ENCODE measurements at places on chromosomes 7 and 10.

DNA sequence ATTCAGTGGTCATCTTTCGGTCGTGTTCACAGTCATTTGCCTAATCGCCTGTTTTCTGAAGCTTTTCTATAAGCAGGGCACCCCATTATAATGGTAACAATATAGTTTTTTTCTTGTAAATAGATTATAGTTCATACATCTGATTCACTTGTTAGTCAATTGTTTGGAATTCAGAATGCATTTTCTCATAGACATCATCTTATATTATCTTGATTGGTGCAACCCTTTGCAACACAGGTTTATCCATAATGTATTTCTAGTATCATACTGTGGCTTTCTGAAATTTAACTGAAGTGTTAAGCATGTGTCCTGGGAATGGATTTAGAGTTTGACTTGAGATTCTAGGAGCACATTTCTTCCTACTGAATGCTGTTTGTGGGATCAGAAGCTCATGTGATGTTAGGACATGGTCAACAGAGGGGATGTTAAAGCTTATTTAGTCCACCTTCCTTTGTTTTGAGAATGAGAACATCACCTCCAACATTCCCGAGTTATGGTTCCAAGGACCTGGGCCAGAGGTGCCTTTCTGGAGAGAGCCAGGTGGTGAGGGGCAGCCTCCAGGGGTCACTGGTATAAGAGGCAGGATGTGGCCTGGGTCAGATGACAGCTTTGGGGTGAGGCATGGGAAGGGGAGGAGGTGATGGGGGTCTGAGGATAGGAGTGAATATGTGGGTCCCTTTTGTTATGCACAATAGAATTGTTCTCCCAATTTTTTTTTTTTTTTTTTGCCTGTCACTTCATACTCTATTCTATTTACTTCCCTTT is 415.6 kb downstream of the EXOC4 start:
- DNase-seq = no peak

- no peak for DNase-seq
These were observed 27.2 kb upstream of the ZNF273 start for GRCh38 chr7:64875658-64876406.

DNA sequence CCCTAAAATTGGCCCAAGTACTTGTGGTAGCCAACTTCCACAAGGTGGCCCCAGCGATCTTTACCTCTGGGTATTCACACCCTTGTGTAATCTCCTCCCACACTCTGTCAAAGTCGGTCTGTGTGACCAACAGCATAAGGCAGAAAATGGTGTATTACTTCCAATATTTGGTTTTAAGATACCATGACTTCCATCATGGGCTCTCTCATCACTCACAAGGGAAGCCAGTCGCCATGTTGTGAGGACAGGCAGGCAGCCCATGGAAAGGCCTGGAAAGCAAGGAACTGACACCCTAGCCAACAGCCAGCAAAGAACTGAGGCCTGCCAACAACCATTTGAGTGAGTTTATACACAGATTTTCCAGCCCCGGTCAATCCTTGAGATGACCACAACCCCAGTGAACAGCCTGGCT is 91.0 kb upstream of the KMT2E start:
- DNase-seq = peak; percentile 31

- no peak for DNase-seq
These were observed 94.8 kb downstream of the CHN2 start for GRCh38 chr7:29289156-29290021.

DNA sequence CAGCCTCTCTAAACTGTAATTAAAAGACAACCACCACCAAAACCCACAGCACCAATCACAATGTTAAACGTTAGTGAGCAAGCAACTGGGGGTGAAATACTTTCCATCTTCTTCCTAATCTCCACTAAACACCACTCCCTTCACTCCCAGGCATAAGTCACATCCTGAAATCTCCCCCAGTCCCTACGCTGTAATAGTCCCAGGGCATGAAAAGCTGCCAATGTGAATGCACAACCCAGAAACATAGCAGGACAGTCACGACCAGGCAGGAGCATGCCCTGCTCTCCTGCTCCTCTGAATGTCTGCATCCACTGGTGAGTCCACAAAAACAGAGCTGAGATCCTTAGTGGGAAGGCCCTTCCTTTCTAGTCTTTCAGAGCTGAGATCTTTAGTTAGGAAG is 288.9 kb downstream of the PARD3 start:
- no peak for DNase-seq

- DNase-seq = no peak
These were observed 218 bp downstream of the GDI2 start for GRCh38 chr10:5813091-5813340.

GRCh38 chr7:122626785-122627184 is 72.1 kb downstream of the RNF133 start:
- DNase-seq = no peak

- no peak for DNase-seq
These were observed 33.8 kb upstream of the HABP2 start for GRCh38 chr10:113518816-113519591.

DNA sequence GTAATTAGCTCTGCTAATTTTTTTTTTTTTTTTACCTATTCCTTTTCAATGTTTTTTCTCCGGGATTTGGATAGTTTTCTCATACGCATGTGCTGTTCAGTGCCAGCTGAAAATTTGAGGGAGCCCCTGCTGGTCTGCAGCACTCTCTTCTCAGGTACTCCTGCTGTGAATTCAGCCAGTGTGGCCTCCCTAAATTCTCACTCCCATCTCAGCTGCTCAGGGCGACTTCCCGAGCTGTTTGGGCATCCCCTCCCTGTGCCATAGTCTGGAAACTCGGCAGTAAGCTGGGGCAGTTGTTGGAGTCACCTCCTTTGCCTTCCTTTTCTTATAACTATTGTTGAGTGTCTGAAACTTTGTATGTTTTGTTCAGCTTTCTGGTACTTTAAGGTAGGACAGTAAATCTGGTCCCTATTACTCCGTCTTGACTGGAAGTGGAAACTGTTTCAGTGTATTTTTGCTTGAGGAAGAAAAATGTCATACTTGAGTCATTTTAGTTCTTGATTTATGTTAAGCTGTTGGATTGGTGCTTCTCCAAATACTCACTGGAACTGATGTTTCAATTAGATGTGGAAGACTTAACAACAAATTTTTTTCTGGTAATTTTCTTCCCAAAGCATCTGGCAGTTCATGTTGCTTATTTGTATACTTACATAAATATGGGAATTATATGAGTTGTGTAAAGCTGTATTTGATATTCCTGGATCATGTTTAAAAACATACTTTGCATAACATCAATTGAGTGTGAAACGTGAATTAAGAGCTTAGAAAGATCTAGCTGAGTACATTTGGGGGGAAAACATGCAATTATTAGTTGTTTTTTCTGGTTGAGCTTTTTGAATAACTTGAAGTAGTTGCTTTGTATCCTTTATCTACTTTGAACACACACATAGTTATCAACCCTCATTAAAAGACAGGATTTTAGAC is 33.7 kb downstream of the MINPP1 start:
- no peak for DNase-seq

GRCh38 chr7:87116315-87116714 is 35.9 kb upstream of the DMTF1 start:
- no peak for DNase-seq

GRCh38 chr7:139737221-139738100 is 40.3 kb downstream of the HIPK2 start:
- no peak for DNase-seq

DNA sequence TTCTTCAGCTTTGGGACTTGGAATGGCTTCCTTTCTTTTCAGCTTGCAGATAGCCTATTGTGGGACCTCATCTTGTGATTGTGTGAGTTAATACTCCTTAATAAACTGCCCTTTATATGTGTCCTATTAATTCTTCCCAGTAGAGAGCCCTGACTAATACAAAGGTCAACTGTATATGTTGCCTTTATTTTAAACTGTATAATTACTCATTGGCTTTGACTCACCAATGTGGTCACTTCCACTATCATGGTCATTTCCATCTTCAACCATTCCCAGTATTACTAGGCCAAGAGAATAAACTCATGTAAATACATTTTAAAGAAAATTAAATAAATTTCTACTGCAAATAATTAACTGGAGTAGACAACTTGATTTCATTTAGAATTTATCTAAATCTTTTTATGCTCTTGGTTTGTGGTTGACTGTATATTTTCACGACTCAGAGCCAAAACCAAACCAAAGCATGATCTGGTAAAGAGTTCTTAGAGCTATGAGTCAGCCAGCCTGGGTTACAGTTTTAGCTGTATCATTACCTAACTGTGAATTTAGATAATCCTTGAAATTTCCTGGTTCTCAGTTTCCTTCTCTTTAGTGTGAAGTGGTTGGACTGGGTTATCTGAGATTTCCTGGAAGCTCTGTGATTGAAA is 188.4 kb downstream of the PPP1R3A start:
- DNase-seq = no peak

DNA sequence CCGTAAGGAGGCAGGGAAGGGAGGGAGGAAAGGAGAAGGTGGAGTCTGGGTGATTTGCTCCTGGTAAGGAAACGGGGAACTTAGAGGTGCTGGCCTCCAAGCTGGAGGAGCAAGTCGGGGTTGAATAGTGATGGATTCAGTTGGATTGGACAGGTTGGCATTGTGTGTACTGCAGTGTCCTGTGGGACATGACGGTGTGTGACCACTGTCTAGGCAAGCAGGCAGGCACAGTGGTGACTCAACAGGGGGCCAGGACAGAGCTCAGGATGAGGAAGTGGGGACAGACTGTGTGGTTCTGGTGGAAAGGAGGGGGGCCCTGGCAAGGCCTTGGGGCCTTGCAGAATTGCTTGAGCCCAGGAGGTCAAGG is 48.8 kb downstream of the COL26A1 start:
- DNase-seq = no peak

DNA sequence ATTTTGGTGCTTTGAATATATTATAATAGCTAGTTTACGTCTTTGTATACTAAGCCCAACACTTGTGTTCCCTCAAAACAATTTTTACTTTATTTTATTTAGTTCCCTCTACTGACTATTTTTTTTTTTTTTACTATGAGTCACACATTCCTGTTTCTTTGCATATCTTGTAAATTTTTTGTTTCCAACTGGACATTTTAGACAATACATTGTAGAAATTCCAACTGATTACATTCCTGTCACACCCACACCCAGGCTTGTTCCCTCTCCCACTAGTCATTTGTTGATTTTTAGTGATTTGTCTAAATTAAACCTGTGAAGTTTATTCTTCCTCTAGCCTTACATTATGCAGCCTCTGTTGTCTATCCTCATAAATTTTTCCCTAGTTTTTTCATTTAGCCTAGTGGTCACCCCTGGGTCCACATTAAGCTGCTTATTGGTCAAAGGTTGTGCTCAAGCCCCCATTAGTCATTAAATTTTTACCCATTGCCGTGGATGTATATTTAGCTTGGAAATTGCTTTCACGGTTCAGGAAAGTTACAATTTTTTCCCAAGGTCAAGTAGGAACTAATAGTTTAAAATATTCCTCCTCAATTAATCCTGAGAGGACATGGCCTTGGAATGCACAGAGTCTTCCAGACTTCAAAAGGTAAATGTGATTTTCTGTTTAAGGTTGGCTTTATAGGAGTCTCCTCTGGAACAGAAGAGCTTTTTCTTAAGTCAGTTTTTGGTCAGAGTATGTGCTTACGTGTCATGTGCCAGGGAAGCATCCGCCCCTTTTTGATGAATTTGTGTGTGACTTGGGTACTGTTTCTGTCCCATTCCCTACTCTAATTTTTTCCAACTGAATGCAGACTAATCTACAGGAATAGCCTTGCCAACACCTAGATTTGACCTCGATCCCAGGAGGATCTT is 207.6 kb upstream of the TMEM72 start:
- no peak for DNase-seq

DNA sequence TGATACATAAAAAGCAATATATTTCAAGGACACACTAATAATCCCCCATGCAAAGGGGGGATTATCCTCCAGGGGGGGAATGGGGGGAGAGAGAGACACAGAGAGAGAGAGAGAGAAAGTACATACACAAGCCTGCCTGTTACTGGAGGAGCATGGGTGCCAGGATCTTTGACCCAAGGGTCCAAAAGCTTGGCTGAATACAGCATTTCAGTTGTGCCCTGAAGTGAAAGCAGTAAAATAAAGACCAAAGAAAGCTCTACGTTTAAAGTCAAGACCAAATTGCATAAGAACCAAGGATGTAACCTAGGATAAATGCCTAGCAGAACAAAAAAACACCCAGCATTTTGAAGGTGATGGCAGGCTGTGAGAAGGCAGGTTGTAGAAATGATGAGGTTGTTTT is 27.8 kb upstream of the ITGB8 start:
- DNase-seq = no peak

- no peak for DNase-seq
These were observed 47.8 kb upstream of the SLF2 start for GRCh38 chr10:100864978-100865377.

DNA sequence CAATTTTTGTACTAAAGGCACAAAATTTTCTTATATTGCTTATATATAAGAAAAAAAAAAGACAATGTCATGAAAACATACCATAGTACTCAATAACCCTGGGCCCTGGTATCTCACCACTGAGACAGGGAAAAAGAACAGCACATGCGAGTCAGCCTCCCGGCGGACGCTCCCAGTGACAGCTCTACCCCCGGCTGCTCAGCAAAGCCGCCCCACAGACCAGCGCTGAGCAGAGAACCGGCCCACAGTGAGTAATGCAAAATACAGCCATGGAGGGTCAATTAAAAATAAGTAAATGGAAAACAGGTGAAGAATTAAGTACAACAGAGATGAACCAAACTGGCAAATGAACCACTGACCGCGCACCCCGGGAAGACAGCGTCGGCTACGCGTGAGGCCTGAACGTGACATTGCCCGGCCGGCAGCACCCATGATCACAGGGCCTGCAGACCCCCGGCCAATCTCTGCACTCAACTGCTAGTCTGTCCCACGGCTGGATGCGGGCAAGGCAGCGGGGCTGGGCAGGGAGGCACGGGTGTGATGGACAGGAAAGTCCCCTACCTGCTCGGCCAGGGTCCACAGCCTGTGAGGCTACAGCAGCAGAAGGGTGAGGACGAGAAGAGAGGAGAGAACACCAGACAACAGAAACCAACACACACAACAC is 175.9 kb downstream of the ZMYND11 start:
- DNase-seq = no peak

GRCh38 chr10:27607591-27607990 is 103.5 kb downstream of the RAB18 start:
- no peak for DNase-seq

DNA sequence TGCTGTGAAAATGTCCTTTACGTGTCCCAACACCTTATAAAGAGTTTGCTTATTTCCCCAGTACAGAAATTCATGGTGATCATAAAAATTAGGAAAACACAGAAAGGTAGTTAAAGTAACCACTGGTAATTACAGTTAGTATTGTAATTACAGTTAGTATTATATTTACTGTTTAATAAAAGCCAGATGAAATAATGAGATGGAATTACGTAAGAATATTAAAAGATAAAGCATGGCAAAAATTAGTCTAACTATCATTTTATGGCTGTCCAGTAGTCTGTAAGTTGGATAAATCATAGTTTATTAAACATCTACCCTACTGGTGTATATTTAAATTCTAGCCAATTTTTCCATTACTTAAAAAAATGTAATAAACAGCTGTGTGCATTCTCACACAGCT is 638.8 kb downstream of the ACTR3B start:
- DNase-seq = no peak

GRCh38 chr10:121823993-121824463 is 103.8 kb downstream of the ATE1 start:
- no peak for DNase-seq

GRCh38 chr10:35870665-35871310 is 228.7 kb upstream of the FZD8 start:
- no peak for DNase-seq

GRCh38 chr10:43287056-43288007 is 20.5 kb upstream of the RASGEF1A start:
- no peak for DNase-seq
